Activated naive CD4-positive, alpha-beta T cell treated with anti-CD3 and anti-CD28 coated beads, Interleukin-2, amount 50 U/mL, for 72 hours (primary cell): ENCODE measurements at places on chromosomes 1 and 21. TPM values are rescaled to one million over a fixed set of nuclear protein-coding genes. Genes with fewer than 3 reads are reported as not detected.
A peak's percentile ranks its signal among the peaks of the same experiment; 100 is the strongest.

- no peak for DNase-seq
Measured at GRCh38 chr1:241250465-241250864, 106.5 kb downstream of the RGS7 start.

DNA sequence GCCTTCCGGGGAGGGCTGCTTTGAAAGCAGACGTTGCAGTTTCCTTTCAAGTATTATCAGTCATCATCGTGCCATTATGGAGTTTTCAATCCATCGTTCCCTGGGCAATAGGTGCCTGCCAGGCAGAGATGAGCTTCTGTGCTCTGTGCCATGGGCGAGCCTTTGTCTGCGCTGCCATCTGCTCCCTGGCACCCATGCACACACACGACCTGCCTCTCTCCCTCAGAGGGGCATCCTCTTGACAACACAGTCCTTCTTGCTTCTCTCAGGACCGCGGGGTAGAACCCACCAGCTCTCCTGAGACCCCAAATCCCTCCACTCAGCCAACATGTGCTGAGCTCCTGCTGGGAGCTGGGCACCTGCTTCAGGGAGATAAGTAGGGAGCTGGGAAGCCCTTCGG is 149.3 kb downstream of the HMGB4 start:
- DNase-seq, result no peak

- no peak for DNase-seq
Measured at GRCh38 chr1:230349020-230349393, 77.1 kb downstream of the PGBD5 start.

GRCh38 chr21:33007747-33008146 is 18.0 kb upstream of the OLIG2 start:
- no peak for DNase-seq

- DNase-seq, result no peak
Measured at GRCh38 chr1:147334292-147334691, 91.8 kb downstream of the CHD1L start.

DNA sequence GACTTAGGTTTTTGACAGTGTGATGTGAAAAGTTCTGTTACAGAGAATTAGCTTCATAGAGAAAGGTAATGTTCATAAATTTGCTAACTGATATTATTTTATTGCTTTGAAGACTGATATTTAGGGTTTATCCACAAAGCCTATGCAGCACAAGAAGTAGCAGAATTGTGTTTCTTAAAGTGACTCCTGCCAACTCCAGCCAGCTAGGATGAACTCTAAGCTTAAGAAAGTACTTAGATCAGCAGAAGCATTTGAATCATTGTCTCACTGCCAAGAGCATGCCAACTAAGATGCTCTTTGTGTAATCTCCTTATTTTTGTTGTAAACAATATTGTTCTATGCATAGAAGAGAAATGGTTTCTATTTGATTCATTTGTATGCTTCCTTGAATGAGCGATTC is 589.4 kb upstream of the ADGRL4 start:
- no peak for DNase-seq

GRCh38 chr21:18041012-18041411 is 203.6 kb upstream of the CHODL start:
- no peak for DNase-seq

DNA sequence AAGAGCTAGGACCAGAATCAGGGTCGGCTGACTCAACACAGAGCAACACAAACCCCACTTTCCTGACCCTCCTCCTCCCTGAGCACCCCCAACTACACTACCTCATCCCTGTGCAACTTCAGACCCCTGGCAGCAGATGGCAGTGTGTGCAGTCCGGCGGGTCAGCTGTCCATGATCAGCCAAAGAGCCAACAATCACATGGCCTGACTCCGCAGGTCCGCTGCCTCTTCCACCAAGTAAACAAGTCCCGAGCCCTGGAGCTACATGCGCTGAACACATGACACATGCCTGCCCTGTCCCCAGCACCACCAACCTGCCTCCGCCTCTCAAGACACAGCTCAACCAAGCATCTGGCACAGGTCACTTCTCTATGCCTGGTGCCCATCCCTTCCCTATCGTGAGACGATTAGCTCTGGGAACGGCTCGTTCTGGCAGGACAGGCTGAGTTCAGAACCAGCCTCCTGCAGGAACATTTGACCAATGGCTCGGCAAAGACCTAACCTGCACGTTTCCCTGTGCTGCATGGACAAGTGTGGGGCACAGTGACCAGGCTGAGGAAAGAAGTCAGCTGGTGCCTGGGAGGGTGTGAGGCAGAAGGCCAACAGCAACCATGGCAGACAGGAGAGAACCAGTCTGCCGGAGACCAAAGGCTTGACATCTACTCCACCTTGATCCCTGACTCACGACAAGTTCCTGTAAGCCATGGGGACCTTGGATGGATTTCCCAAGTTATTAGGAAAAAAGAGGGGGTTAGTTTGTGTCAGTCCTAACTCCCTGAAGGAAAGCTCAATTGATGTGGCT is 60.3 kb downstream of the CD46 start:
- DNase-seq, result no peak

- DNase-seq, result no peak
Measured at GRCh38 chr1:161973924-161974845, 49.5 kb downstream of the OLFML2B start.

DNA sequence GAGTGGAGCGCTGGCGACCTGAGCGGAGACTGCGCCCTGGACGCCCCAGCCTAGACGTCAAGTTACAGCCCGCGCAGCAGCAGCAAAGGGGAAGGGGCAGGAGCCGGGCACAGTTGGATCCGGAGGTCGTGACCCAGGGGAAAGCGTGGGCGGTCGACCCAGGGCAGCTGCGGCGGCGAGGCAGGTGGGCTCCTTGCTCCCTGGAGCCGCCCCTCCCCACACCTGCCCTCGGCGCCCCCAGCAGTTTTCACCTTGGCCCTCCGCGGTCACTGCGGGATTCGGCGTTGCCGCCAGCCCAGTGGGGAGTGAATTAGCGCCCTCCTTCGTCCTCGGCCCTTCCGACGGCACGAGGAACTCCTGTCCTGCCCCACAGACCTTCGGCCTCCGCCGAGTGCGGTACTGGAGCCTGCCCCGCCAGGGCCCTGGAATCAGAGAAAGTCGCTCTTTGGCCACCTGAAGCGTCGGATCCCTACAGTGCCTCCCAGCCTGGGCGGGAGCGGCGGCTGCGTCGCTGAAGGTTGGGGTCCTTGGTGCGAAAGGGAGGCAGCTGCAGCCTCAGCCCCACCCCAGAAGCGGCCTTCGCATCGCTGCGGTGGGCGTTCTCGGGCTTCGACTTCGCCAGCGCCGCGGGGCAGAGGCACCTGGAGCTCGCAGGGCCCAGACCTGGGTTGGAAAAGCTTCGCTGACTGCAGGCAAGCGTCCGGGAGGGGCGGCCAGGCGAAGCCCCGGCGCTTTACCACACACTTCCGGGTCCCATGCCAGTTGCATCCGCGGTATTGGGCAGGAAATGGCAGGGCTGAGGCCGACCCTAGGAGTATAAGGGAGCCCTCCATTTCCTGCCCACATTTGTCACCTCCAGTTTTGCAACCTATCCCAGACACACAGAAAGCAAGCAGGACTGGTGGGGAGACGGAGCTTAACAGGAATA is 4.2 kb downstream of the TFAP2E start:
- DNase-seq, result peak; percentile 71

GRCh38 chr21:42164064-42164789 is 54.7 kb upstream of the ABCG1 start:
- DNase-seq, result peak; percentile 56

DNA sequence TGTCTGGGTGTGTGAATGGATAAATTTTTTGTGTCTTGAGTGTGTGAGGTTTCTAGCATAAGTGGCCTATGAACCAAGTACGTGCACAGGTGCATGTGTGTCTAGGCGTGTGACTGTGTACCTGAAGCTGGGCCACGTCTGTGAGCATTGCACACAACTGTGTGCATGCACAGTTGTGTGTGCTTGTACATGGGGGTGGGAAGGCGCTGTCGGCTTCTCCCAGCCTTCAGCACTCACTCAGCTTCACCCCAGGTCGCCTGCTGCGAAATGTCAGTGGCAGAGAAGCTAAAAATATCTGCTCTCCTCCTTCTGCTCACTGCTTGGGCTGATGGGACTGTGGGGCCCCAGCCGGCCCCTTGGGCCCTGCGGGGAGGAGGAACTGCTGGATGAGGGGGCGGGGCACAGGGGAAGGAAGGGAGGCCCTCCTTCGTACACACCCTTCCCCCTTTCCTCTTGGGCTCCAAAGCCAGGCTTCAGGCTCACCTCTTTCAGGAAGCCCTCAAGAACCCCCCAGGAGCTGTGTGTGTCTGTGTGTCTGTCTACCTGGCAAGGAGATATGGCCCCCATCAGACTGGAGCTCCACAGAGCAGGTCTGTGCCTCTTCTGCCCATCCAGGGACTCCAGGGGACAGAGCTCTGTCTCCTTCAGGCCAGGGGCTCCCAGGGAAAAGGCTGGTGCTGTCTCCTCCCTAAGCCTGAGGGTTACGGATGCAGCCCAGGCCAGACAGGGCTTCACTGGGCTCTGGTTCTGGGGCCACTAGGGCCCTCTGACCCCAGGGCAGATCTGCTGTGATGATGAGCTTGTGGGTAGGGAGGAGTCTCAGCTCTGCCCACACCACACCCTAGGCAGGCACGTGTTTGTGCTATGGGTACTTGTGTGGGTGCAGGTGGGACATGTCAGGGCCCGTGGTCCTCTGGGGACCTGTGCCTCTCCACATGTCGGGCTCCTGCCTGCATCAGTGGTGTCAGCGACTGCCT is 35.6 kb upstream of the WASF2 start:
- DNase-seq, result peak; percentile 71

GRCh38 chr21:36117286-36117741 is 17.6 kb upstream of the CBR3 start:
- no peak for DNase-seq

DNA sequence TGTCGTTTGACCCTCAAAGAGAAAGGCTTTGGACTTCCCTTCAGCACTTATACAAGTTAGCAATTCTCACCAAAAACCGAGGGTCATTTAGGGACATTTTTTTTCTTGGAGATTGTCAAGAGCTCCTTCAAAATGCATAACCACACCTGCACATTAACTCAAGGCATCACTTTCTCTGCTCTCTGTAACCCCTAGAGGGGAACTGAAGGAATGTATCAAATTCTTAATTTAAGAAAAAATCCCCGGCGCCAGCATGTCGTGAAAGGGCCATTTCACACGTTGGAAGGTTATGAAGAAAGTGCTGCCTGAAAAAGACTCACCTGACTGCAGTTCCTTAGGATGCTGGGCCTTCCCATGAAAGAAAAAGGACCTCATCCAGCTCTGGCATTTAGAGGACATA is 131.6 kb upstream of the ZC3H12A start:
- no peak for DNase-seq

GRCh38 chr1:236064674-236065508 is at the start of gene NID1:
Gene NID1, minus strand, starts transcription at chr1:236065090. Its CDS starts 11 bp downstream, at chr1:236065079.
- DNase-seq, result peak; percentile 23

GRCh38 chr1:51506537-51506936 is 12.5 kb downstream of the EPS15 start:
- DNase-seq, result no peak

GRCh38 chr1:64437453-64437852 is 32.5 kb upstream of the CACHD1 start:
- no peak for DNase-seq

DNA sequence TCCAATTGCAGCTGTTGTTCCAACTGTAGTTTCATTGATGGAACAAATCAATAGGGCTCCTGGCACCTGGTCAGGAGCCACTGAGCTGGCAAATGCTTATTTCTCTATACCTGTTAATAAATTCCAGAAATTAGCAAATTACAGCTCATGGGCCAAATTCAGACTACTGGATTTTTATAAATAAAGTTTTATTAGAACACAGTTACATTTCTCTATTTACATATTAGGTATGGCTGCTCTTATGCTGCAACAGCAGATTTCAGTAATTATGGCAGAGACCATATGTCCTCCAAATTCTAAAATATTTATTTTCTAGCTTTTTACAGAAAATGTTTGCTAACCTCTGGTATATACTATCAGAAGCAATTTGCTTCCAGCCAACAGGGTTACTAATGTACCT is 47.8 kb downstream of the DUSP10 start:
- no peak for DNase-seq

GRCh38 chr1:50139339-50140181 is 30.8 kb downstream of the ELAVL4 start:
- no peak for DNase-seq

DNA sequence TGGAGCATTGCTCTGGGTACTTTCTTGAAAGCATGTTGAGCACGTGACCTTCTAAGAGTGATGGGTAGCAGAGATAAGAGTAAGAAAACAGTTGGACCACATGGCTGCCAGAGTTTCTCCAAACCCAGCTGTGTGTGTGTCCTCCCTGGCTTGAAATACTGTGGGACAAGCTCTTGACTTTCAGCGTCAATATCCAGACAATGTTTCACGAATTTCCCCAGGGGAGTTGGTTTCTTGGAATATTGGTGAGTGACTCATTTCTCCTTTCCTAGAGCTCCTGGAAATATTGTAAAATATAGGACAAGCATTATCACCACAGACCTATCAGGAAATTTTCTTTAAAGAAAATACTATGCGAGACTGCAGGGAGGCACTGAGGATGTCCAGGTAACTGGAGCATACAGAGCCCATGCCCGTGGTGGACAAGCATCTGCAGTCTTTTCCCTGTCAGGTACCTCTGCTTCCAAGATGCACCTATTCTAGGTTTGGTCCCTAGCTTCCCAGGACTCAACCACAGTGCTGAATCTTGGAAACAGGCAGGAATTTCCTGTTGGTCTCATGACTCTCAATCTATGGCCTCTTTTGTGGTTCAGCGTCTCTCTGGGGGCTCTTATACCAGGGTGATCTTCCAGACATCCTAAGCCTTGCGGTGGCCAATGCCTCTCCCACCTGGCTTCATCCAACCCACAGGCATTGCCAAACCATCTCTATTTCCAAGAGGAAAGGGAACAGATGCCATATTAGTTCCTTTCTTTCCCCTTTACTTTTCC is 67.4 kb downstream of the KCNJ6 start:
- DNase-seq, result no peak

- no peak for DNase-seq
Measured at GRCh38 chr1:116971965-116972673, 29.4 kb upstream of the CD101 start.

Gene AUNIP
- total RNA-seq, result 10.6 TPM

Gene POGZ
- total RNA-seq, result 89.5 TPM

Gene LRRC3
- 4.8 TPM for total RNA-seq

Gene MYBPH
- total RNA-seq, result not detected

Gene XKR8
- 4.7 TPM for total RNA-seq

Gene SLC30A10
- not detected for total RNA-seq

Gene OVAAL
- not detected for total RNA-seq

Gene AK5
- total RNA-seq, result 8.9 TPM

Gene SPSB1
- 12.6 TPM for total RNA-seq

Gene NHLH1
- 0.68 TPM for total RNA-seq

Gene AMY1C
- not detected for total RNA-seq
